ENCODE measurements at places on chromosomes 4 and X. TPM values are rescaled to one million over a fixed set of nuclear protein-coding genes. Genes with fewer than 3 reads are reported as not detected.
A peak's percentile ranks its signal among the peaks of the same experiment; 100 is the strongest.

- ATAC-seq, result peak; percentile 8
These were observed 35.8 kb upstream of the MAN2B2 start for GRCh38 chr4:6539009-6539764.

Gene CFAP47
- not detected for total RNA-seq

DNA sequence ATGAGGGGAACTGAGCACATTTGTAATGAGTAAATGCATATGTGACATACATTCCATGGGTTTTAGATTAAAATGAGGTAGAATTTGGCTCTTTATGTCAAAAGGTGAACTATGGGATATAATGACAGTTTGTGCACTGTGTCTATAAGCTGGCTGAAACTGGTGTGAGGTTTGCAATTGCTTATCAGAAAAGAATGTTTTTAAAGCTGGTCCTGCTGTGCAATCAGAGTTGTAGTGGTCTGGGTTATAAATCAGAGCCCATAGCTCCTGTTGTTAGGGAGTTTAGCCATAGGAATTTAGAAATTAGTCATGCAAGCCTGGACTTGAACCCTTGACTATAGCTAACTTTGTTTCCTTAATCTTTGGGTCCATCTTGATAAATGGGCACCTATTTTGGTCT lies 23.1 kb upstream of the GATB start:
- no peak for ATAC-seq

Gene RRH
- 0.43 TPM for total RNA-seq

DNA sequence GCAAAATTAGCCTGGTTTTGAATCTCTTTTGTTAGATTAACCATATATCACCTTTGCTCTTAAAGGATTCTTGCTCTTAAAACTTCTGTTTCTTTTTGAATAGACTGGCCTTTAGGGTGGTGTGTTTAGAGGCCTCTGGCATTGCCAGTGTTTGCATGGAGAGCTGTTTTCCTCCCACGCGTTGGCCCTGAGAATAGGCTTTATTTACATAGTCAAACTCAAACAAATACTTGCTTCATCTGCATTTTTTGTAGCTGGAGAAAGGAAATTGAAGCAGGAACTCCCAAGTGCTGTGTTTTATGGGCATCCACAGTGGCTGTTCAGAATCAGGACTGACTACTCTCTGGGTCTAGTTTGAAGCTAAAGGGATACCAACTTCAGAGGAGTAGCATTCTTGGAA lies 2.7 kb downstream of the SHROOM2 start:
- ATAC-seq, result peak; percentile 70

Gene GRIA3
- 8.3 TPM for total RNA-seq

Gene SLC10A4
- 2.3 TPM for total RNA-seq

Gene LRIT3
- total RNA-seq, result 0.21 TPM

Gene IBSP
- 8.1 TPM for total RNA-seq

DNA sequence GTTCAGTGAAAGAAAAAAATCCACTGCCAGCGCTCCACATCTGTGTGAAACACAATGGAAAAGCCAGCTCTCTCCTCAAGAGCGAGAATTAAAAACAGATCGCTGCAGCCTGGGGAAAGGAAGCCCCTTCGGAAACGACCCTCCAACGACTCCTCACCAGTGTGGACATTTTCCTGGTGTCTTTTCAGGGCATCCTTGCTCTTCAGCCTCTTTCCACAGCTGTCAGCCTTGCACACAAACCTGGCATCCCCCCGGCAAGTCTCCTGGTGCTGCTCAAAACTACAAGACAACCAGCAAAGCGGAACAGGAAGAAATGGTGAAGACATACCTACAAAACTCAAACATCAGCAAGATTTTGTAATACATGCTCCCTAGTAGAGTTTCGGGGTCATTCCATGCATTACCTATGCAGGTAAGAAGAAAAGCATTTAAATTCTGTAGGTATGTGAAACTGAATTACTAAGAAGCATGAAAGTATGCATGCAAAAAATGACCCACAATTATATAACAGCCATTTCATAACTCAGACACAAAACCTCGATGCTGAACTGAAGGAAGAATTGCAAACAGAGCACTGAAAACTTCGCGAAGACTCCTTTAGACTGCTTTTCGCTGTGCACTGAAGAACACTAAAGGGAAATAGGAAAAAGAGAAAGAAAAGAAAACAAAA lies 106.1 kb downstream of the PRDM5 start:
- no peak for ATAC-seq

DNA sequence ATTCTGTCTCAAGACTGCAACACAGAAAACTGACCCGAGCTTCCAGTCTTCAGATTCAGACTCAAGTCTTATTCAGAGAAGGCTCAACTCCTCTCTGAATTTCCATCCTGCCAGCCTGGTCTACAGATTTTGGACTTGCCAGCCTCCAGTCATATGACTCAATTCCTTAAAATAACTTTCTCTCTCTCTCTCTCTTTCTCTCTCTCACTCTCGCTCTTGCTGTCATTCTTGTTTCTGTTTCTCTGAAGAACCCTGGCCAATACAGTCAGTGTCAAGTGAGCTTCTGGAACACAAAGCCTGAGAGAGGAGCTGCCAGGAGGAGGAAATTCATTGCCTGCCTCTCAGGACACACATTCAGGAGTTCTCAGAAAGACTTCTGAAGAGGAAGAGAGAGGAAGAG lies 154.9 kb downstream of the PARM1 start:
- ATAC-seq, result no peak

DNA sequence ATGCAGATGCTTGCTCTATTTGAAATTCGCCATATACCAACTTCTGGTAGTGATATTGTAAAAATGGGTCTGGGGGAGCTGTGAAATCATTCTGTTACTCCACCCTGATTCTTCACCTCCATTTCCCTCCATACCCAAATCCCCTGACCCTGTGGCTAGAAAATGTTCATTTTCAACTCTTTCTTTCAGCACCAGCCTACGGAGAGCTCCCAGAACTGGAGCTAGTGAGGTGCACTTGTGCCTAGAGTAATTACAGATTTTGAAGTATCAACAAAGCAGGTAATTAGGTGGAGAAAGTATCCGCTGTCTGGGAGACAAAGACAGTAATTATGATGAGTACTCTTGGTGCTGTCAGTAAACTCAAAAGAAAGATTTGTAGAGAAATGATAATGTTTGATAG lies 8.1 kb downstream of the ARHGAP36 start:
- ATAC-seq, result no peak

DNA sequence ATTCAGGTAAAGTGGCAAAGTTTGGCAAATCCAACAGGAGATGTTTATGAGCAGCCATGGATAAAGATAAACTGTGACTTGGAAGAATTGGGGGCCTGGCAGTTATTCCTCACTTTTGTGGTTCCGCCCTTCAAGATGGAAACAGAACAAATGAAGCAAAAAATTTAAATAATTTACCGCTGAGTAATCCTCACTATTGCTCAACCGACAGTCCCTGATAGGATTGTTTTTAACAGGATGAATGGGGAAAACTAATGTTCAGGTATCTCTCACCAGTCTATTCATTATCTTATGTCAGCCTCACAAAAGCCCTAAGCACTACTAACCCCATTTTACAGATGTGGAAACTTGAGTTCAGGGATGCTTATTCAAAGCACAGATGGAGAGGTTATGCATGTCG lies 90.8 kb downstream of the FNIP2 start:
- ATAC-seq, result no peak

GRCh38 chrX:8629871-8630270 lies 102.1 kb downstream of the ANOS1 start:
- peak; percentile 59 for ATAC-seq

DNA sequence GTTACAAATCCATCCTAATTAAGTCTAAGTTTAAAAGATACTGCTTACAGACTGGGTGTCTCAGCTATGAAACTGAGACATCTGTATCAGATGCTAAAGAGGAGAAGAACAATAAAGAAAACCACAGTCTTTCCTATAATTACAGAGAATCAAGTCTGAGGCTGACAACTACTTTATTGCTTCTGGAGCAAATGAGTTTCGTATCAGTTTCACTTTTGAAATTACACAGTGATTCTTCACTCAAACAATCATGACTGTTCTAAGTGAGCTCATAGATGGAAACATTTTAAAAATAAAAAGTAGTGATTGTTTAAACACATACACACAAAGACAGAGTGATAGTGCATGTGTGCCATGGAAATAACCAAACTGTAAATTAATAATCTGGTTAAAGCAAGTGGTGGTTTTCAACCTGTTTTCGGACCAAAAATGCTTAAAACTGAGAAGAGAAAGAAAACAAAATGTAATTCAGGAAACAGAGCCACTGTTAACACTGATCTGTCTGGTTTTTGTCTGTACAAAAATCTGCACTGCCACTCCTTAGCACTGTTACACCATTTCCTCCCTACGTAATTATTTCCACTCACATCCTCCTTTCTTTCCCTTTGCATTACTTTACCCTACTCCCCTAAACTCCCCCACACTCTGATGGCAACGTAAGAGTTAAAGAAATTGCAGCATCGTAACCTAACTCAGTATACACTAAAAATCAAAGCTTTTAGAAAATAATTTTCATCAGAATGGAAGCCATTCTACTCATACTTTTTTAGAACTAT lies 12.5 kb downstream of the RFC1 start:
- no peak for ATAC-seq

DNA sequence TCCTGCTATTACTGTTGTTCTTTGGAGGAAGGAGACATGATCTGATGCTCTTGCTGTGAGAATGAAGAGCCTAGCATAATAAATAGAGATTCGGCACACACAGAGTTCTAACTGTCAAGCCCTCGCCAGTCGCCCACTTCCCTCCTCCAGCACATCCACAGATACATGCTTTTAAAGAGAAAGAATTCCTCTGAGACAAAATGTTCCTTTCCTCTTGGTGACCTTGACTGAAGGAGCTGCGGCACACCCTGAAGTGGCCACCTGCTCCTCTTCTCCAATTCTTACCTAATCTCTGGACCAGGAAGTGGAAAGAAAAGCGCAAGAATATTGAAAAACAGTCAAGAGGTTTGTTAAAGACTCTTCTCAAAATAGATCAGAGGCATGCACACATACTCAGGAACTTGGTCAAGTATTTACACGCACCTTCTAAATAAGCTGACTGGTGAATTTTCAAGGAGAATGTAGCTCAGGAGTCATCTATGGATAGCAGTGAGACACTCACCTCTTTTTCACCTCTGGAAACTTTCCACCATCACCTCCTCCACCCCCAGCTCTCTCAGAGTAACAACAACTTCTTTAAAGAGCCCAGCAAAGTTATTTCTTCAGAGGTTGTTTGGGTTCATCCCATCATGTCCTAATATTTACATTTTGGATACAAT lies 95.4 kb downstream of the PARM1 start:
- no peak for ATAC-seq

DNA sequence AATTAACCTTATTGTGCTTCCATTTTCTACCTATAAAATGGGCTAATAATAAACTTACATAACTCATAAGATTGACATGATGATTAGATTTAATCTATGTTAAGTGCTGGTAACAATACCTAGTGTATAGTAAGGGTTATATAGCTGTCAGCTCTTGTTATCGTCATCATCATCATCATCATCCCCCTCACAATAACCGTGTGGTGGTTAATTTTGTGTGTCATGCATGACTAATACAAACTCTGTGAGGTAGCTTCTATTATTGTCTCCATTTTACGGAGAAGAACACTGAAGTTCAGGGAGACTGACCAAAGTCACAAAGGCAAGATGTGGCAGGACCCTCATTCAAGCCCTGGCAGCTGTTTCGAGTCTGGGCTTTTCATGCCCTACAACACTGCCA lies 211.3 kb downstream of the PALLD start:
- no peak for ATAC-seq

Gene GSX2
- total RNA-seq, result not detected

GRCh38 chrX:38868941-38869401 lies 67.7 kb downstream of the MID1IP1 start:
- peak; percentile 84 for ATAC-seq

- no peak for ATAC-seq
These were observed 395.6 kb downstream of the MAPK10 start for GRCh38 chr4:85964298-85964697.

DNA sequence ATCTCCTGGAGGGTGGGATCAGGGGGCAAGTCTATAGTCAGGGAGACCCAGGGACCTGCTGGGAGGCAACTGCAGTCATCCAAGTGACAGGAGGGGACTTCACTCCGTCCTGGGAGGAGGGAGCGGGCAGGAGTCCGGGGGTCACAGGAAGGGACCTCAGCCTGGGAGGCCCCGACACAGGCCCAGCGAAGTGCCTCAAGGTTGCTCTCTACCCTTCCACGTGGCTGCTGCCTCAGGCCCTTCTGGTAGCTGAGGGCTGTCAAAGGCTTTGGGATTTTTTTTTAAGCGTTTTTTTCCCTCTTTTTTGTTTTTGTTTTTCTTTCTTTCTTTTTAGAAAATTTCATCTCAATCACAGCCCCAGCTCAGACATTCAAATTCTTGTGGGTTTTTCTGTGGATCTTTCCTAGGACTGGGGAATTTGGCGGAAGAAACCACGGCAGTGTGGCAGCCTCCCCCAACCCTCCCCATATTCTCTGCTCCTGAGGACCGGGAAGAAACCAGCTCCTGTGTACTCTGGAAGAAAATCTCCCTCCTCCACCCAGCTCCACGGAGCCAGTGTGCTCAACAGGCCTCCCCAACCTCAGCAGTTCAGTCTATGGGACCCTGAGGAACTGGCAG lies 1.4 kb upstream of the HAUS7 start:
- ATAC-seq, result no peak

Gene TASL
- total RNA-seq, result not detected

GRCh38 chr4:1124818-1125217 lies 11.5 kb upstream of the RNF212 start:
- ATAC-seq, result no peak

Gene CHRNA9
- 2.3 TPM for total RNA-seq

Gene TENM3
- total RNA-seq, result 43.0 TPM

- no peak for ATAC-seq
These were observed 81.9 kb upstream of the LRPAP1 start for GRCh38 chr4:3613967-3614730.

GRCh38 chrX:6227935-6228334 lies 732 bp downstream of the NLGN4X start:
- no peak for ATAC-seq

DNA sequence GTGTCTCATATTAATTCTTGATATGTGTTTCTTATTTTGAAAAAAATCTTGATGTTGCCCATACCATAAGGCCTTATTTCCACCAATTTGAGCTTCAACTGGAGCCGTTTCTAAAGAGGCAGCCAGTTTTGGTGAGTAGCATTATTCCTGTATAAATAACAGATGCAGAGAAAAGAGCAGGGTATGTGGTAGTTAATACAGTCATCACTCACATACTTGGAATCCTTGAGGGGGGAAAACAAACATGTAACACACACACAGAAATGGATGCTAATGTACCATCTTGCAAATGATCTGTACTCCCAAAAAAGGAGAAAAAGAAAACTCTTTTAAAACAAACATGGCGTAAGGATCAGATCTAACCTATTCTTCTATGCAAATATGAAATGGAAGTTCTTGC lies 389.7 kb downstream of the GPM6A start:
- ATAC-seq, result no peak

GRCh38 chrX:74613370-74614092 lies 893 bp downstream of the RLIM start:
- ATAC-seq, result peak; percentile 10

DNA sequence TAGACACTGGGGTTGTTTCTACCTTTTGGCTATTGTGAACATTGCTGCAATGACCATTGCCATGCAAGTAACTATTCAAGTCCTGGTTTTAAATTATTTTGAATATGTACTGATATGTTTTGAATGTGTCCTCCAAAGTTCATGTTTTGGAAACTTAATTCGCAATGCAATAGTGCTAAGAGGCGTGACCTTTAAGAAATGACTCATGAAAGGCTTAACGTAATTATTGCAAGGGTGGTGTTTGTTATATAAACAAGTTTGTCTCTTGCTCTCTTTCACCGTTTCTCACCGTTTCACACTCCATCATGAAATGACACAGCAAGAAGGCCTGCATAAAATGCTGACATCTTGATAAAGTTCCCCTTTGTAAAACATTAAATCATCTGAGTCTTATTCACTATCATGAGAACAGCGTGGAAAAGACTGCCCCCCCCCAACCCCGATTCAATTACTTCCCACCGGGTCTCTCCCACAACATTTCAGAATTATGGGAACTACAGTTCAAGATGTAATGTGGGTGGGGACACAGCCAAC lies 506.9 kb upstream of the FAM47C start:
- ATAC-seq, result no peak
